ENCODE measurements at places on chromosomes 7 and 10.

DNA sequence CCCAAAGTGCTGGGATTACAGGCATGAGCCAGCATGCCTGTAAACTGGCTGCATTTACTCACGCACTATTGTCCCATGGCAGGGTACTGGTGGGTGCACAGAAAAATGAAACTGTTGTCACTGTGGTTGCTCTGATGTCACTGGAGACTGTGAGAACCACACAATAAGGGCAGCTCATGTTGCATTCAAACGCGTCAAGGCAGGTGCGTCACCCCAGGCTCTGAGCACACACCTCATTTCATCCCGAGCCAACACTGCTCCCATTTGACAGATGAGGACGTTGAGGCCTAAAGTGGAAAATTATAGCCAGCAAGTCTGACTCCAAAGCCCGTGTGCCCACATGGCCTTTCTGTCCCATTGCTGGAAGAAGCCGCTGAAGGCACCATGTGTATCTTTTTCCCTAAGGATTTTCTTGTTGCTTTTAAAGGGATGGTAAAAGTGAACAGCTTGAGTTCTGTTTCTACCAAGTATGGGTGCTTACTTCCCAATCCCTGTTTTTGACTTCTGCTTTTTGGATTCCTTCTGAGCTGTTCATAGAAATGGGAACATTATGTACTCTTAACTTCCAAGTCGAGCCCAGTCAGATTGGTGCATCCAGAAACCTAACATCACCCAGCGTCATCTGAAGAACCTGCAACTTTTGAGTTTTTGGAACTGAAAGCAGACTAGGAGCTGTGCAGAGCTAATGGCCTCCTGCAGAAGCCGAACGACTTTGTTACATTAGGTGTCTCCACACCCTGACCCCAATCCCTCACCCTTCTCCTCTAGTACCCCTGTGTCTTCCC, 60.1 kb upstream of the CARD11 start:
- no peak for DNase-seq

DNA sequence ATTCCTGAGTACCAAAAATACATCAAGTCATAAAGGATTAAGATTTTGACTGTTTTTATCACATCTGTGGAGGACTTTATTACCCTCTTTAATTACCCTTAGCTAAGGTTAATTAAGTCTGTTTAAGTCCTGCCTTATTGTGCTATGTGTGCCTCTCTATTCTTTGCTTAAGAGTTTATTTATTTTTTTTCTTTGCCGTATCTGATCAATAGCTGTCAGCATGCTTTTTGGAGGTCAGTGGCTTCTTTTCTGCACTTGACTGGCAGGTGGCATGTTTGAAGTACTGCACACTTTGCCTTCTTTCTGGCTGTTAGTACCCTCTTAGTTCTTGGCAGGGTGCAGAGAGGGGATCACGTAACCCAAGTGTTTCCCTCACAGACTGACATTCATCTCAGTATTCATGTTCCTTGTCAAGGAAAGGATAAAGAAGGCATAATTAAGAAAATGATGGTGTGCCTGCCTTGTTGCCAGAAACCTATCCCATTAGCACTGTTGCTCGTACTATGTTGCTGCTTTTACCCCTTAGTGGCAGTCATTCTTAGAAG, 225.8 kb downstream of the EXOC4 start:
- DNase-seq: no peak

DNA sequence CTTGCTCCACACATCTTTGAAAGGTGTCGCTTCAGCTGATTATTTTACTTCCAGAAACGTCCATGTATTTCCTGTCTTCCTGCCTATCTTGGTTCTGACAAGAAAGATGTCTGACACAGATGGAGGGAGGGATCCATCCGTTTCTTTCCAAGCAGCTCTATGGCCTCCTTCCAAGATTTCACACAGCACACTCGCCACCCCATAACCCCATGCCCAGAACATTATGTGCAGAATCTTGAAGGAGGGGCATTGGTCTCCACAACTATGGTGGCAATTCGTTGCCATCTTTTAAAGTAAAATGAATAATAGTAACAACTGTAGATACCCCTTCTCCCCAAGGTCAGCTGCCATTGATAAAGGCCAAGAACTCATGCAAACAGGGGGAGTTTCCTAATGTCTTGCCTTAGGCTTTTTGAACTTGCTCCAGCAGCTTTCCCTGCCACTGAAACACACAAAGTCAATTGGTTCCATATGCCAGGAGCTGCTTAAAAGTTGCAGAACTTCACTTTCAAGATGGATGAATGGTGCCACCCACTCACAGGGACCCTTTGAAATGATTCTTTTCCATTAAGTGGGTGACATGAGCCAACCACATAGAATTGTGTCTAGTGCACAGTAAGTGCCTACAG, 60.0 kb downstream of the VSTM4 start:
- DNase-seq: no peak

DNA sequence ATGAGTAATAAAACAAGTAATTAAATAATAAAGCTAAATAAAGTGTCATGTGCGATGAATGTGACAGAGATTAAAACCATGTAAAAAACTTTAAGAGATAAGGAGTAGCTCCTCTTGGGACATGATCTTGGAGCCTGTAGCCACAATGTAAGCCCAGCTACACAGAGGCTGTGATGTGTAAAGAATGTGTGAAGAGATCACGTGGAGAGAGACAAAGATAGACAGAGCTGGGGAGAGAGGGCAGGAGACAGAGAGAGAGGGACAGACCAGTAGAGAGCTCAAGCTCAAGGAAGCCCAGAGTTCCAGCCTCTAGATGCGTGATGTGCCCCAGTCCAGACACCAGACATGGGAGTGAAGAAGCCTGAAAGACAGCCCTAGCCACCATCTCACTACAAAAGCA, 644.1 kb downstream of the TNS3 start:
- DNase-seq: no peak

GRCh38 chr7:2864999-2865670, 21.0 kb upstream of the GNA12 start:
- peak; percentile 37 for DNase-seq

DNA sequence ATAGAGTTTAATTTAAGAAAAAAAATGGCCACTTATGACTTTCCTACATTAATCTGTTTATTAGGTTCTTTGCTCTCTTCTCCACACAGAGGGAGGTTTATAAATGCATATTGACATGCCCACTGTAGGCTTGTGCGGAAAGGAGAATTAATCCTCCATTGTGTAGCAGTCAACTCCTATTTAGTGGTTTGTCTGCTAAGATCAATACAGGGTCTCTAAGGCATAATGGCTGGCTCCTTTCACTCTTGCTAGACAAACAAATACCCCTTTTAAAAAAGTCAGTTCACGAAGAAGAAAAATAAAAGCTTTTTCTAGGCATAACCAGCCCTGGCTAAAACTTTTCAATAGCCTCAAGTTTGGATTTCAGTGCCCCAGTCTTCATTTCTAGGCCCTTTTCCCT, 141.6 kb downstream of the TSPAN12 start:
- no peak for DNase-seq

- no peak for DNase-seq
Measured at GRCh38 chr10:92238586-92239098, 52.2 kb downstream of the CPEB3 start.

GRCh38 chr7:11665357-11665756, 166.6 kb downstream of the THSD7A start:
- DNase-seq: no peak

GRCh38 chr7:74560086-74560719, 97.3 kb upstream of the GTF2I start:
- DNase-seq: no peak

- no peak for DNase-seq
Measured at GRCh38 chr10:51030480-51030879, 43.8 kb upstream of the PRKG1 start.

- DNase-seq: no peak
Measured at GRCh38 chr10:69508738-69509340, 57.6 kb downstream of the TSPAN15 start.

DNA sequence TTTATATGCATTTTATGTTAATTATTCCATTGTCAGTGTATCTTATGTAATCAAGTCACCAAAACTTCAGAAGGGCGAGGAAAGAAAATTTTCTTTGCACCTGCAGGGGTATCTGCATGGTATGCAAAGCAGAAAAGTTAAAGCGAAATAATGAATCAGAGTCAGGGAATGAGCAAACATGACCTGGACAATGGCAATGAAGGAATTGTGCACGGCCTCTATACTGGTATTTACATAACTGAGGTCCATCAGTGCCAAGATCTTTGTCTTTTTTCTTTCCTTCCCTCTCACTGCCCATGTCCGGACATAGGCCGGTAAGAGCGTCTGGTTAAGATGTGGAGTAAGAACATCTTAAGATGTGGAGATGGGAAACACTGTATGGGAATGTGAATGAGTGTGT, 14.4 kb upstream of the AKR1C3 start:
- DNase-seq: no peak

GRCh38 chr7:149007146-149007545, 21.2 kb downstream of the PDIA4 start:
- DNase-seq: no peak

DNA sequence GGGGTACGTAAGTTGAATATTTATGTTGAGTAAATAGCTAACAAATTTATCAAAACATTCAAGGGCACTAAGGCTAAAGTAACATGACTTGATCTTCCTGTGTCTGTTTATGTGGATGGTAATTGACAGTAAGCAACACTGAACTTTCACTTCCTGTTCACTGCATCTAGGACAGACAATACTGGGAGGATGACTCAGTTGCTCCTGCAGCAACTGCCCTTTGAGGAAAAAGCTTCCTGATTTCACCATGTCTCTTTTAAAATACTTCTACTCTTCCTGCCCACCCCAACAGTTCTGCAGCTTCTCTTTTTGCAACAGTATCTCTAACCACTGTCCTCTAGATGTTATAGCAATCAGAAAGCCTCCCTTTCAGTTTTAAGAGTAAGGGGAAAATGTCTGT, 76.6 kb upstream of the HGF start:
- DNase-seq: no peak

- no peak for DNase-seq
Measured at GRCh38 chr10:3595736-3596135, 189.3 kb downstream of the KLF6 start.

DNA sequence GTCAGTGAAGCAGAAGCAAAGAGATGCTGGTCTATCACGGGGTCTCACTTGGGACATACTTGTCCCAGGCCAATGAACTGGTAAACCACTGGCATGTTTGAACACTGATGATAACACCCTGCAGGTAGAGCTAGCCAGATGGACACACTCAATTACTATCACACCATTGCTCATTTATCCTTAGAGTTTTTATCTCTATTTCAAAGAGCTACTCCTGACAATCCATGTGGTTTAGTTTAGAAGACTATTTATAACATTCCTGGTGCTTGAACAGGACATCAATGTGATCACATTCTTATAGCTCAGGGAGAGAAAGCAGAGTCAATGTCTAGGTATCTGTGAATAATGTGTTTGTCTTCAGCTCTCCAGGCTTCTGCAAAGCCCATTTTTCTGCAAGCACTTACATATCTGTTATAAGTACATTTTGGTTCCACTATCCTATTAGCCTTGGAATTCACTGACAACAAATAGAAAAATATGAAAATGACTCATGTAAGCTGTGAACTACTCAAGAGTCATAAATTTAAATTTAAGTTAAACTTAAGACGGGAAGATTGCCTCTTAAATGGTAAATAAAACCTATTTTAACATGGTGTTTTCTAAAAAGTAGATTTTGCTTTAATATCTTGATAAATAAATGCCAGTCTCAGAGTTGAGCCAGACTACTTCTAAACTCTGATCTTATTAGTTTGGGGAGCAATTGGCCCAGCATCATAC, 106.7 kb upstream of the MBL2 start:
- DNase-seq: no peak

DNA sequence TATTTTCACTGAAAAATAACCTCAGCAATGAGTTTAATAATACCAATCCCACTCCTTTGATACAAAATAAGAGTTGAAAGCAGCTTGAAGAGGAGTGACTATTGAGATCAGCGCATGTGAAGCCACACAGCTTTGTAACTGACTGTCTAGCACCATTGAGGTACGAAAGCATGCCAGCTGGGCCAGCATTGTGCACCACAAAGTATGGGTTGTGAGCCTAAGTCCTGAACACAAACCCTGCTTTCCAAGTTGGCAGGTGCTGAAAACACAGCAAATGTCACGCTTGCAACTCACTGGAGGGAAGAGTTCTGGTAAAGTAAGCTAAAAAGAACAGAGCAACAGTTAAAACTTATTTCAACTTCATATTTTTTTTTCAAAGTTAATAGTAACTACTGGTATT, 4.0 kb upstream of the FAM53B start:
- DNase-seq: no peak

DNA sequence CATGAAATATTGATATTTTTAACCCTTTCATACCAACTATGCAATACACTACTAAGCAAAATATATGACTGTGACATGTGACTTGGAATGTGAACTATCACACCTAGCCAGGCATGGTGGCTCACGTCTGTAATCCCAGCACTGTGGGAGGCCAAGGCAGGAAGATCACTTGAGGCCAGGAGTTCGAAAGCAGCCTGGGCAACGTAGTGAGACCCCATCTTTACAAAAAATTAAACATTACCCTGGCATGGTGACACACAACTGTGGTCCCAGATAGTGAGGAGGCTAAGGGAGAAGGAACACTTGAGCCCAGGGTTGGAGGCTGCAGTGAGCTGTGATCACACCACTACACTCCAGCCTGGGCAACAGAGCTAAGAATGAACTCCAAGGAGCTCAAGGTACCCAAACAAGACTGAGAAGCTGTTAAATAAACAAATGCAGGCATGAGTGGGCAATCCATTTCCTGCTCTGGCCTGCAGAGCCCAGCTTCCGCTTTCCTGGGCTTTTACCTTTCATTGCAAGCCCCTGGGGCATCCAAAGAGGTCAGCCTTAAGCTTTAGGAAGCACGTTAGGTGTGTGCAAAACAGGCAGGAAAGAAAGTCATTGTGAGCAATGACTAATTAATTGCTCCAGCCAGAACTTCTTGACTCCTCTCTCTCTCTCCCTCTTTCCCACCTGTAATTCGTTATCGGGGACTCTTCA, 162.1 kb upstream of the FOXK1 start:
- no peak for DNase-seq

DNA sequence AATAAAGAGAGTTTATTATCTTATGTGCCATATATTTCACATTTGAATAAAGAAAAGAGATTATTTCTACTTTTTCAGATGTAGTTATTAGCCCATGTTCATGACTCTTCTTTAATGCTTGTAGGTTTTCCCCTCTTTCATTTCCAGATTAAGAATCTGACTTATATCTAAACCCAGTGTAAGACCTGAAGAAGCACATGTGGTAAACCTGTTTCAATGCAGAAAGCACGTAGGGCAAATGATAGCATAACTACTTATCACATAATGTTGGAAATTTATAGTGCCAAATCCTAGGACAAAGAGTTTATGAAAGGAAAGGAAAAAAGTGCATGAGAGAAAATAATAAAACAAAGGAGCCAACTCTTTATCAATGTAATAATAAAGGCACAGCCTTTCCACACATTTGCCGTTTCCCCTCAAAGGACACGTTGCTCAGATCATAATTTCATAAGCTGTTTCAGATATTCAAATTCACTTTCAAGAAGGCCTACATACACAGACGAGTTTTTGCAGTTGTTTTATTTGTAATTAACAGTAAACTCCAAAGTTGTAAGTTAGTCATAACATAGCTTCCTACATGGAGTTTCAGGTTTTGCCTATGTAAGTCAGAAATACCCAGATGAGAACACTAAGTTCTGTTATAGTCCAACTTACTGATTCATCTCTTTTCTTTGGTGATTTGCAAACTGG, 88.8 kb upstream of the MDFIC start:
- no peak for DNase-seq

- DNase-seq: no peak
Measured at GRCh38 chr7:23450518-23450917, 19.8 kb downstream of the IGF2BP3 start.

- no peak for DNase-seq
Measured at GRCh38 chr7:97601931-97602457, 129.9 kb upstream of the TAC1 start.
